ENCODE measurements at places on chromosomes 6 and 20.

DNA sequence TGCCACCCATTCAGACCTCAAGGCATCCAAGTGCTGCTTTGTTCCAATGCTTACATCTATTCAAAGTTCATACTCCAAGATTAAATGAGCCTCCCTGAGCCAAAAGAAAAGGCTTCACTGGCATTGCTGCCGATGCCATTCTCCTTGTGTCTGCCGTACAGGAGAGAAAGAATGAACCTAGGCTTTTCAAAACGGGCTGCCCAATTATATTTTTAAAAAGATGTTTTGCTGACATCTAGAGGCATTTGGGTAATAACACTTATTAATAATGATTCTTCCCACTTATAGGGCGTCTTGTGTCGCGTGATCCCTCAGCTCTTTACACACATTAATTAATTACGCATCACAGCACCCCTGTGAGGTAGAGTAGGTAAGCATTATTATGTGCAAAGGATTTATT lies 545.6 kb downstream of the PKHD1 start:
- no peak for DNase-seq

DNA sequence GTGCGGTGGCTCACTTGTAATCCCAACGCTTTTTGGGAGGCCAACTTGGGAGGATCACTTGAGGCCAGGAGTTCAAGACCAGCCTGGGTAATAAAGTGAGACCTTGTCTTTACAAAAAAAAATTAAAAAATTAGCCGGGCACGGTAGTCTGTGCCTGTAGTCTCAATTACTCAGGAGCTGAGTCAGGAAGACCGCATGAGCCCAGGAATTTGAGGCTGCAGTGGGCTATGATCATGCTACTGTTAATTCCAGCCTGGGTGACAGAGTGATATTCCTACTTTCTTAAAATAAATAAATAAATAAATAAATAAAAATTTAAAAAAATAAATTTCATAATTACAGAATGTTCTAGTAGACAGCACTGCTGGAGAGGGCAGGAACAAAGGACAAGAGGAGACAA lies 62.4 kb downstream of the DST start:
- DNase-seq, result no peak

- DNase-seq, result no peak
These were observed 66.7 kb upstream of the TOP1 start for GRCh38 chr20:40961686-40962640.

DNA sequence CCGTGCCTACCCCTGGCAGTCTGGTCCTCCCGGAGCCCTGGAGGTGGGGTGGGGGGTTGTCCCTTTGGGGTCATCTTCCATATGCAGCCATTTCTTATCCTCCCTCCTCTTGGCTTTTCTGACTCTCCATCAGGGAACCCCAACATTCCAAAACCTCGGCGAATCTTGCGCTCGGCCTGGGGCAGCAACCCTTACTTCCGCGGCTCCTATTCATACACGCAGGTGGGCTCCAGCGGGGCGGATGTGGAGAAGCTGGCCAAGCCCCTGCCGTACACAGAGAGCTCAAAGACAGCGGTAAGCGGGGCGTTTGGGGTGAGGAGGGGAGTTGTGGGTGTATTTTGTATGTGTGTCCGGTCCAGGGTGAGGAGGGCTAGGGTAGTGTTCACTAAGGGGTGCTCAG lies 168.0 kb upstream of the RNF24 start:
- DNase-seq, result no peak

DNA sequence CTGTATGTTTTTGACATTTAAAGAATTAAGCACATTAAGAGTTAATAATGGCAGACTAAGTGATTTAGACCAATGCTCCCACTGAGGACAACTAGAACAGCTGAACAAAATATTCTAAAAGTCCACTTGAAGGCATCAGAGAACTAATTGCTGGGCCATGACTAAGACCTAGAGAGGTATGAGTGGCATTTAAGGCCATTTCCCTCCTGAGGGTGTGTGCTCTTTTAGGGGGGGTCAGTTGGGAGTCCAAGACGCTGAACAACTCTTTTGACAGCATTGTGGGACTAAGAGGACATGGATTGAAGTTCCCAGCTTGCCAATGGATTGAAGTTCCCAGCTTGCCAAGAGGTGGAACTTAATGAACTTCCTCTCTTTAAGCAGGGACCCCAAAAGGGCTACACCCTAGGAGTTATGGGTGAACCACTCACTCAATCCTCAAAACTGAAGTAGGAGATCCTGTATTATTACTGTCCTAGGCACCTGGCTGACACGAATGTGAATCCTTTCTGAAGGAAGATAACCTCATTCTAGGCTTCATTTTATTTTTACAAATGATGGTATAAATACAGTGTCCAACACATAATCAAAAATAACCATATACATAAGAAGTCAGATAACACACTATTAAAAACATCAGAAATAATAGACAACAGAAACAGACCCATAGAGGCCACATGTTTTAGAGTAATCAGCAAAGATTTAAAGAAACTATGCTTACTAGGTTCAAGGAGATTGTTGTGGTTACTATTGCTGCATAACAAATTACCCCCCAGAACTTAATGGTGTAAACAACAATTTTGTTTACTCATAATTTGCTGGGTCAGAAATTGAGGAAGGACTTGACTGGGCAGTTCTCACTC lies 175.1 kb downstream of the VEGFA start:
- no peak for DNase-seq

DNA sequence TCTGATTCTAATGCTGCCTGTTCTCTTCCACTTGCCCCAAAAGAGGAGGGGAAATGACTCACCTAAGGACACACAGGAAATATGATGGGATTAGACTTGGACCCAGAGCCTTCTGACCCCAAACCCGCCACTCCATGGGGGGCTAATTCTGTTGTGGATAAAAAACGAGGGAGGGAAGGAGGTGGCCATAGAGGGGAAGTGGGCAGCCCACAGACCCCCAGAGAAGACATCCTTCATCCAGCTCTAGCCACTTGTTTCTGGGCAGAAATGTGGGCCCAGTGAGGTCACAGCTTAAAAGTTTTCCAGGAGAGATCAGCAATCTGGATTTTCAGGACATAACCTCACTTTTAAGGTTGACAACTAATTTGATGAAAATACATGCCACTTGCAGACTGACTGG lies 202.1 kb downstream of the ANKRD60 start:
- DNase-seq, result no peak

GRCh38 chr6:166708460-166708859 lies 81.4 kb upstream of the RPS6KA2 start:
- no peak for DNase-seq
